ENCODE measurements at places on chromosomes 11 and 22. TPM values are rescaled to one million over a fixed set of nuclear protein-coding genes. Genes with fewer than 3 reads are reported as not detected.

- peak; percentile 85 for DNase-seq
Measured at GRCh38 chr11:67266449-67267187, at the start of gene GRK2. TSS of gene GRK2 (plus strand) at chr11:67266473. CDS start at chr11:67266700, 227 bp downstream.

DNA sequence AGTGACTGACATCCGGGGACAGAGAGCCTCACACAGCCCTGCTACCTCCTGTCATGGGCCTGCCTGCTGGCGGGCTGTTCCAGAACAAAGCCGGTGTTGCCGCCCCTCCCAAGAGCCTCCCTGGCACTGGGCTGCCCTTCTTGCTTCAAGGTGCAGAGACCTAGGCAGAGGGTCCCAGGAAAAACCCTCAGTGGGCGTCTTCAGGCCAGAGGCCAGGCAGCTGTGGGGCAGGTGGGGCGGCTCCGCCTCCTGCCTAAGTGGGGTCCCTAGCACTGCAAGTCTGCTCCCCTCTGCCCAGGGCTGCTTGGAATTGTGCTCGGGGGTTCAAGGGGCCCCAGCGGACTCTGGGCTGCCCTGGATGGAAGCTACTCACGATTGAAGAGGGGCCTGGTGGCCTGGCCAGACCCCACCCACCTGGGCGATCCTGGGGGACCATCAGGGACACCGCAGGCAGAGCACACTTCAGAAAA is 20.4 kb upstream of the GNB1L start:
- DNase-seq: no peak

GRCh38 chr11:12693479-12694182 is 19.4 kb downstream of the TEAD1 start:
- no peak for DNase-seq

ZNF195 gene
- 9.1 TPM for total RNA-seq

GRCh38 chr11:60970369-60970774 is 1.1 kb upstream of the CD6 start:
- DNase-seq: peak; percentile 86

DNA sequence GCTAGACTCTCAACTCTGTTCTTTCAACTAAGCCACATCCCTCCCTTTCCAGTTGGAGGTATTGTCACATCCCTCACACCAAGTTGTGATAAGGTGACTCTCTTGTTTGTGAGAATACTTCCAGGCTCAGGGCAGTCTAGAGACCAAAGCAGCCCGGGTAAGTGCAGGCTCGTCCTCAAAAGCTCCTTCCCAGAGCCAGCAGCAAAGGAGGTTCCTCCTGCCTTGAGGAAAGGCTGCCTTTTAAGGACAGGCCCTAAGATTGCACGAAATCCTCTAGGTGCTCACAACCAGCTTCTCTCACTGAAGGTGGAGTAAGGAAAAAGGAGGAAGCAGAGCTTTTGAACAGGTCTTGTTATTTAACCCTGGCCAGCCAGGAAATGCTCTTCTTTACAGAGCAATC is 53.4 kb downstream of the SMCO4 start:
- DNase-seq: no peak

DNA sequence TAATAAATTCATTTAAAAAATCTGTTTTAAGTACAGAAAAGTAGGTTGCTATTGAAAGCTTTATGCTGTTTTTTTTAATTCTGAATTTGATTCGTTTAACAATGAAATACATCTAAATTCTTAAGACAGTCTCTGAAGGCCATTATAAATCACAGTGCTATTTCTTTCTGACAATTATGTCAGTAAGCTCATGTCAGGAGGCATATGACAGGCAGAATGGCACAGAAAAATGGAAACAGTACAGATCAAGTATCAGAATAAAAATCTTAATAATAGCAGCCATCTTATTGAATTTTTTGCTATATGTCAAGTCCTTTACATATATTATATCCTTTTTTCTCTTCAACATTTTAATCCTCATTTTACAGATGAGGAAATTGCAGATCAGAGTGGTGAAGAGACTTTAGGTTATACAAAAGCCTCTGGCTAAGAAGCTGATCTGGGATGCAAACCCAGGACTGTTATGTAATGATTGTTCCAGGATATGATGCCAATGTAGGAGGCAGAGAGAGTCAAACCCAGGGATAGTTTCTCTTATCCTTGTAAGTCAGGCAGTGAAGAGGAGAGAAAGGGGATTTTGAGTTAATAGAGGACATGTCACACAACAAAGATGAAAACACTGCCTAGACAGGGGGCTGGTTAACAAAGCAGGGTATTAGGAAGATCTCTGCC is 283.1 kb upstream of the CCDC90B start:
- no peak for DNase-seq

DNA sequence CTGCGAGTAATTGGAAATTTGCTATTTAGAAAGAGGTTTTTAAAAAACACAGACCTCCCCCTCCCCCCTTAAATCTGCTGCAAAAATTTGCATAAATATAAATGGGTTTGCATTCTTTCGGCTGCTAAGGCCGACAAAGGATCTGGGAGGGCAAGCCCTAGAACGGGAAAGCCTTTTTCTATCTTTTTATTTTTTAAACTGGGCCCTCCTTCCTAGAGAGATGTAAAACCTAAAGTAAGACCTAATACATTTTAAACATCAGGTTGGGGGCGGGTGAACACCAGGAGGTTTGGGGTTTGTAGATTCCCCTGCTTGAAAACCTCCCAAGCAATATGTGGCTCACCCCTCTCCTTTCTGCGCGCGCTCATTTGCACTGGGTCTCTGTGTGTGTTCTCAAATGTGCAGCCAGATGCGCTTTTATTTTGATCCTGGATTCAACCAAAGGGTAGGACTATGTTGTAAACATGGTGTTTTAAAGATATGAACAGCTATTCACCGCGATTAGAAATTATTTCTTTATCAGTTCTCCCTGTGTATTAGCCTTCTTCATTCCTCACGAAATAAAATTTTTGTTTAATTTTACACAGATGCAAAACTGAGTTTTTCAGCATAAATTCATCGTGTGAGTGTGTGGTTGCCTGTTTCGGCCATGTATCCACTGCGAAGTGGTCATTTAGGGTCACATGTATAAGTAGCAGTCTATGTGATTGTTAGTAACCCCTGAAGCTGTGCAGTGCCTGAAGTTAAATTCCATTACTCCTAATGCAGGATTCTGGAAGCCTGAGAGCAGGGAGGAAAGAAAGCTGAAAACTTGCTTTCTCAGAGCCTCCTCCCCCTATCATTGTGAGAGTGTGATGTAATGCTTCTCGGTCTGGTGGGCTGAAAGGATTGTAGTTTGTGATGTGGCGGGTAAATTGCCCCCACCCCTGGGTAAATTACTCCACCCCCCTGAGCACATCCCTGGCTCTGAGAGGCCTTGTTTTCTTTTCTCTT is 988 bp downstream of the TNRC6B start:
- DNase-seq: no peak

CNIH2 gene
- not detected for total RNA-seq

GRCh38 chr11:134040386-134041302 is 28.2 kb upstream of the JAM3 start:
- DNase-seq: no peak

- no peak for DNase-seq
Measured at GRCh38 chr11:120649316-120649715, 137.8 kb downstream of the GRIK4 start.
